NT2/D1 (cell line): ENCODE measurements at places on chromosomes 2 and 18.

GRCh38 chr2:22656426-22656825 is 728.6 kb upstream of the KLHL29 start:
- DNase-seq, result no peak

DNA sequence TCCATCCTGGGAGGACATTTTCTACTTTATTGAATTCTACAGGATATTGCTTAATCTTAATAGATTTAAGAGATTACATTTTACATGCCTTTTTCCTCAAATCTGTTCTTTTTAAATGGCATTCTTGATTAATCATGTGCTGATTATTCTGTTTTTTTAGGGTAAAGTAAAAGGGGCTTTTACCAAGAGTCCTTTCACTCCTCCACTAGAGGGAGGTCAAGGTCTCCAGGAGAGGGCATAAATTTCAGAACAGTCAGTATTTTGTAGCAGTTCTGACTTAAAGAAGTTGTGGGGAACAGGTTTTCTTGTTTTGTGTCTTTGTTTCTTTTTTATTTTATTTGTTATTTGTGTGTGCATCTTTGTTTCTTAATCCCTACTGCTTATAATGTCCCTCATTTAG is 25.4 kb downstream of the WDR75 start:
- DNase-seq, result peak; percentile 22

DNA sequence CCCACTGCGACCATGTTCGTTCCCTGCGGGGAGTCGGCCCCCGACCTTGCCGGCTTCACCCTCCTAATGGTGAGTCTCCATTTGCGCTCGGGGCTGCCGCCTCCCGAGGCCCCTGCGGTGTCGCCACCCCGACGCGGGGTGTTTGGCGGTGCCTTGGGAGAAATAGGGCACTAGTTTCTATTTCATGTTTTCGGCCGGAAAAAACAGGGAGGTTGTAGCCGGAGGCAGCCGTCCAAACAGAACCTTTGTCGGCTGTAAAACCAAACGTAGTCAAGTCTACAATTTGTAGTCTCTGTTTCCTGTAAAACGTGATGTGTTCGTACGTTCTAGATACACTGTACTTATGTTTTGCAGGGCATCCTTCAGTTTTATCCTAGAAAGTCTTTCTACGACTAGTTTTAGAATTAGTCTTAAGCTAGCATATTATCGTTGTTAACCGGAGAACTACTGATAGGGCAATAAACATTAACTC is 290 bp downstream of the PSMG2 start:
- DNase-seq, result no peak

DNA sequence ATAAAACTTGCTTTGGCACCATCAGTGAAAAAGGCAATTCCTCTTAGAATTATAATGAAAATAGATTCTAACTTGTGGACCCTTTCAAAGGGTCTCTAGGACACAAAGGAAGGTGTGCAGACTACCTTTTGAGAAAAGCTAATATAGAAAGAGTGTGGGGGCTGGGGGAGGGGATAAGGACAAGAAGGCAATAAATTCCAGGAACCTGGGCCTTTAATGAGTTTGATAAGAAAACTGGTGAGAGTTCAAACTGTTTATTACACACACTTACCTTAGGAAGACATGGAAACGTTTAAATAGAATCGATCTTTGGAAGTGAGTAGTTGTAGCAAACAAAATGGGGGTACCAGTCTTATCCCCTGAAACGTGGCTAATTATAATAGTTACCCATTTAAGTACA is 39.6 kb upstream of the PGAP1 start:
- DNase-seq, result no peak

- DNase-seq, result no peak
These were observed 203.5 kb upstream of the TWIST2 start for GRCh38 chr2:238644095-238645081.
